Erythroblast (primary cell): ENCODE measurements at places on chromosomes 3 and 15.

- no peak for DNase-seq
Observed at GRCh38 chr15:69869881-69870505, 227.7 kb downstream of the TLE3 start.

DNA sequence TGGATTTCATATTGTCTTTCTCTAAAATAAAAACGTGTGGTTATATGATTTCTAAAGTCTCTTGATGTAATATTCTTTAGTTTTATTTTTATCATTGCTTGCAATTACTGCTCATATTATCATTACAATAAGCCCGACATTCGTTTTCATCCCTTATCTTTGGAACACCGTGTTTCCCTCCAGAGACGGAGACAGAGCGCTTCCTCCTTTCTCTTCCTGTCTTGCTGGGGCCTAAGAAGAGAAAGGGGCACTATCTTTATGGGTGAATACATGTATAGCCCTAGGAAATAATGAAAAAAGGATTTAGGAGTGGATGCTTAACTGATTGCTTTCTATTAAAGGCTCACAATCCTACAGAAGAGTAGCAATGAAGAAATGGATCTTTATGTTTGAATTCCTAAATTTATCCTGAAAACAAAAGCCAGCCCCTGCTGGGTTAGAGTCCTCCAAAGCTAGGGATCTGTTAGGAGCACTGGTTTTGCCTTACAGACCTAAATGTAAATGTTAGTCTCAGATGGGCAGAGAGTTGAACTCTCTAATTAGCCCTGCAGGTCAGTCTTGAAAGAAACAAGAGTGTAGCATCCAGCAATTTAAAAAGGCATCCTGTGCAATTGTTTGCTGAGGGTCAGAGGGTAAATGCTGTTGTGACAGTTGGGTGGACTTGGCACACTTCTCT lies 145.1 kb downstream of the TP63 start:
- no peak for DNase-seq

- no peak for DNase-seq
Observed at GRCh38 chr3:133593243-133593642, 19.8 kb downstream of the CDV3 start.

- DNase-seq: no peak
Observed at GRCh38 chr3:120275618-120276017, 9.4 kb downstream of the GPR156 start.

- DNase-seq: no peak
Observed at GRCh38 chr3:30098653-30099455, 507.5 kb upstream of the TGFBR2 start.

DNA sequence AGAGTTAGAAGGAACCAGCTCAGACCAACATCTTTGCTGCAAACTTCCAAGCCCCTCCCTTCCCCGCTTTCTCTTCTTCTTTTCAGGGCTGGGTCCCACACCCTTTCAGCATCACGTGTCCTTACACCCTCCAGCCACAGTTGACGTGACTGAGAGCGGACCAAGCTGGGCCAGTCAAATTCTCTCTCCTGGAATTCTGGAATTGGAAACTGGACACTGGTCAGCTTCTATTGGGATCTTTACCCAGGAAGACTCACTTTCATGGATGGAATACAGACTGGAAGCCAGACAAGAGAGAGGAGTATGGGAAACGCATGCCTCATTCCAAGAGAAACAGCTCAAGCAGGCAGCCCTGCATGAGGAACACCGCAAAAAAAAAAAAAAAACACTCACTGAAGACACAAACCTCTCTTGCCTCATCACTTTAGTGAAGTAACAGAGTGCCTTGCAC lies 12.4 kb upstream of the TPM1 start:
- DNase-seq: no peak

- DNase-seq: no peak
Observed at GRCh38 chr3:48090166-48090939, 74.1 kb upstream of the MAP4 start.
